ENCODE measurements at places on chromosomes 7 and 10.

DNA sequence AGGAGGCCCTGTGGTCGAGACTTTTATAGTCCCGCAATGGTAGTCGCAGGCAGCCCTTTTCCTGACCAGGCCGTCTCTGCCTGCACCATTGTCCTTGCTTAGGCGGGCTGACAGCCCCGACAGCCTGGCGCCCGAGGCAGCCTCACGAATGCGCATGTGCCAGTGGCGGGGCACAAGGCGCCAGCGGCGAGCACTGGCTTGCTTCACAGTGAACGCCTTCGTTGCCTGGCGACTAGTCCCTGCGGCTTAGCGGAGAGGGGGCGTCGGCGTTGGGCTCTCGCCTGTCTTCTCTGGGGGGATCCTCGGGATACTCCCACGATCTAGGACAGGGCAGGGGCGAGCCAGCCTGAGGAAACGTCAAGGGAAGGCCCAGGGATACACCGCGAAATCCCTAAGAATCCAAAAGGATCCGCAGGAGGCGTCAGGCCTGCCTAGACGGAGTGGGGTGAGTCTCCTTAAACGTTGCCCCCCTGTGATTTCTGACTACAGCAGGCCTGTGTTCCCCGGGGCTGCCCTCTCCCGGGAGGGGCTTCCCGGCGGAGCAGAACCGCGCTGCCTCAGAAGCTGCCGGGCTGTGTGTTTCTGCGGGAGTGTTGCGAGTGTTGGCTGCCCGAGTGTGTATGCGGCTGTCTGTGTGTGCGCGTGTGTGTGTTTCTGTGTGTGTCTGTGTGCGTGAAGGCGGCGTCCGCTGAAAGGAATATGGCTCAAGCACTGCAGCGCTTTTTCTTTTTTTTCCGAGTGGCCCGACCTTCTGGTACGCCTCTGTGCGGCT, 20.5 kb upstream of the ZNF273 start:
- DNase-seq: no peak

DNA sequence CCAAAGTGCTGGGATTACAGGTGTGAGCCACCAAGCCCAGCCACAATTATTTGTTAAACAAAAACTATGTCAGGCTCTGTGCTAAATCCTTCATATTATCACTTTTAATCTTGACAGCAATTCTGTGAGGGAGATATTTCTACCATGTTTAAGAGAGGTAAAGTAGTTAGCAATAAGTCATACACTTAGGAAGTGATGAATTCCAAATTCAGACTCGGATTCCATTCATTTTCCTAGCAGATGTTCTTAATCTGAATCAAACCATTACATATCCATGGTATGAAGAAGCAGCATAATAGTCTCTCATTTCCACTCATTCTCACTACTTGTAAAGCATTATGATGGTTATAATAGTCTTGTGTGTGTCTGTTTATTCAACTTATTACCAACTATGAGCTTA, 2.9 kb upstream of the CD36 start:
- DNase-seq: no peak

- no peak for DNase-seq
These were observed 4.0 kb upstream of the ADIRF start for GRCh38 chr10:86964061-86964846.

- no peak for DNase-seq
These were observed 35.9 kb upstream of the PDCD4 start for GRCh38 chr10:110835841-110836240.

- DNase-seq: no peak
These were observed 94.9 kb upstream of the ZNF800 start for GRCh38 chr7:127487381-127487780.
